Left lobe of liver (tissue), 2 donors: ENCODE measurements at places on chromosomes 12 and 14. TPM values are rescaled to one million over a fixed set of nuclear protein-coding genes. Genes with fewer than 3 reads are reported as not detected.

Gene DIO2
- 0.10 TPM for total RNA-seq

- DNase-seq, result no peak
Observed at GRCh38 chr12:104742551-104743201, 215.4 kb downstream of the SLC41A2 start.

GRCh38 chr14:64705381-64706118 lies 1.3 kb downstream of the PLEKHG3 start:
- peak; percentile 63 for DNase-seq

DNA sequence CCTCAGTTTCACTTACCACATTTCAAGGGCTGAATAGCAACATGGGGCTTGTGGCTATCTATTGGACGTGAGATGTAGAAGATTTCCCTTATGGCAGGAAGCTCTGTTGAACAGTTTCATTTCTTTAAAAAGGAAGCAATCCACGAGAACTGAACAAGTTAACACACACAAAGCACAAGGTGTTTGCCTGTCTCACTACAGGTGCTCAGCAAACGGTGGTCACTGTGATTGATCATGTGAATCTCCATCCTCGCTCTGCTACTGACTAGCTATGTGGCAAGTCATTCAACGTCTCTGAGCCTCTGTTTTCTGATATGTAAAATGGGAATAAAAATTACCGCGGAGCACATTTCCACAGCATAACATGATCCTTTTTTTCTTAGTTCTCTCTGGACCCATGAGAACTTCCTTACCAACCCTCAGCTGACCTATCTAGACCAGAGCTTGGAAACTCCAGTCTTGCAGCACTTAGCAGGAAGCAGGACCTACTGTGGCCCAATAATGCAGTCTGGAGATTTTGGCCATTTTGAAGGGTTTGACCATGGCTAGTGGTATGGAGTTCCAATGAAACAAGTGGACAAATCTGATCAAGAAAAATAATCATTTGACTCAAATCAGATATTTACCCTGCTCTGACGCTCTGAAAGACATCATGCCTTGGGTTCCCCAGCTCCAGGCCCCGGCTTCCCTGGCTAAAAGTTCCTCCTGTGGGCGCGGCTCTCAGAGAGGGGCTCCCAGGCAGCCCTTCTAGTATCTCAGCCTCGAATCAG lies 278.8 kb downstream of the ZFP36L1 start:
- no peak for DNase-seq

Gene CEBPE
- total RNA-seq, result not detected

Gene NANOG
- total RNA-seq, result 0.70 TPM

DNA sequence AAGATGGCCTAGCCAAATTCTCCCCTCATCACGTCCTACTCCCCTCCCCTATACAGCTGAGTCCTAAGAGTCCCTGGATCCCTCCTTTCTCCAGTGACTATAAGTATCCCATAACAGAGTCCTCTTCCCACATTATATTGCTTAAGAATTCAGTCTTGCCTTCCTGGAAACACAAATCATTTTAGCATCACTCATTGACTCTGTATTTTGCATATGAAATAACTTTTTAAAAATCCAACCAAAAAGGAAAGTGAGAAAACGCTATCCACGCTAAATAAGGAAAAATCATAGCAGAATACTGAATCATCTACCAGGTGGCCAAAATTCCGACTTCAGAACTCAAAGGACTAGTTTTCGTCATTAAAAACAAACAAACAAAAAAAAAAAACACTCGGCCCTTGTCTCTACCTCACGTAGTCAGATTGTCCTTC lies 130.2 kb downstream of the GCH1 start:
- no peak for DNase-seq

- no peak for DNase-seq
Observed at GRCh38 chr12:96258104-96258961, 64.2 kb downstream of the ELK3 start.

DNA sequence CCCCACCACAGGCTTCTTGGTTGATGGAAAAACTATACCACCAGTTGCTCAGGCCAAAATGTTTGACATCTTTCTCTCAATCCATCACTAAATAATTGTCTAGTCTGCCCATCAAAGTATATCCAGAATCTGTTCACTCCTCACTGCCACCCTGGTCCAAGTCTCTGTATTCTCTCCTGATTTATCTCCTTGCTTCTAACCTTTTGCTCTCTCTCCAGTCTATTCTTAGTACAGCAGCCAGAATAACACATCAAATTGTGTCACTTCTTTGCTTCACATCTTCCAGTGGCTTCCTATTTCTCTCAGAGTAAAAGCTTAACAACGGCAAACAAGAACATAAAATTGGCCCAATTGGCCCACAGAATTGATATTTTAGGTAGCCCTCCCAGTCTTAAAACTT lies 272.8 kb downstream of the IPO8 start:
- no peak for DNase-seq

Gene CELA1
- total RNA-seq, result not detected

Gene ERG28
- 17.9 TPM for total RNA-seq

- no peak for DNase-seq
Observed at GRCh38 chr14:21406213-21406612, 22.4 kb upstream of the SUPT16H start.

GRCh38 chr14:64717870-64718269 lies 13.6 kb downstream of the PLEKHG3 start:
- DNase-seq, result peak; percentile 66

DNA sequence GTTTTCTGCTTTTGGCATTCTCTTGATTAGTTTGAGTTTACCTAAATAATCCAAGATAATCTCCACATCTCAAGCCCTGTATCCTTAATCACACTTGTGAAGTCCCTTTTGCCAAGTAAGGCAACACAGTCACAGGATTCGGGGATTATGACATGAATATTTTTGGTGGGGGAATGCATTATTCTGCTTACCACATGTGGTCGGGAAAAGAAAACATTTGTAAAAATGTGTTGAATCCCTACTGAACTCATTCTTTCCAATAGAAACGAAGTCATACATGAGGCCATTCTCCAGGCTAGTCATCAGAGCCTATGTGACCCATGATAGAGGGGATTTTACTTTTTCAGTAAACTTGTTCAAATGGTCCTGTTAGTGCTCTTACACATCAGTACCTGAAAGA lies 58.5 kb upstream of the PRICKLE1 start:
- no peak for DNase-seq

GRCh38 chr12:87406926-87407325 lies 622.3 kb downstream of the C12orf50 start:
- no peak for DNase-seq

- peak; percentile 95 for DNase-seq
Observed at GRCh38 chr14:101964297-101965180, at the start of gene DYNC1H1. TSS of gene DYNC1H1 (plus strand) at chr14:101964573. CDS start at chr14:101964692, 119 bp downstream.

Gene CHURC1
- total RNA-seq, result 25.2 TPM

- no peak for DNase-seq
Observed at GRCh38 chr14:89292579-89293313, 124.3 kb downstream of the FOXN3 start.

GRCh38 chr12:93972411-93973208 lies 175.8 kb upstream of the PLXNC1 start:
- DNase-seq, result no peak

DNA sequence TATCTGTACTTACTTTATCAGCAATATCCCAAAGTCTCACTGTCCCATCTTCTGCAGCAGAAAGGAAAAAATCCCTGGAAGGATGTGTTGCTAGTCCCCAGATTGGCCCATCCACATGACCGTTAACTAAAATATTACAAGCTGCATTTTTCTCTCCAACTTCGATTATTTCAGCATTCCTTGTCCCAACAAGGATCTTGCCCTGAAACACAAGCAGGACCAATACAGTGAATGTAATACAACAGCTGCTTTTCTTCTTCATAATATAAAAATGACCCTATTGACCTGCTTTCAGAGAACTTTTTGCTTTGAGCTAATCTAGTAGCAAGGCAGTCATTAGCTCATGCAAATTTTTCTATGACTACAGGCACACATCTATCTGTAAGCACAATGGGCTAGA lies 58.3 kb downstream of the ZC3H14 start:
- DNase-seq, result no peak

DNA sequence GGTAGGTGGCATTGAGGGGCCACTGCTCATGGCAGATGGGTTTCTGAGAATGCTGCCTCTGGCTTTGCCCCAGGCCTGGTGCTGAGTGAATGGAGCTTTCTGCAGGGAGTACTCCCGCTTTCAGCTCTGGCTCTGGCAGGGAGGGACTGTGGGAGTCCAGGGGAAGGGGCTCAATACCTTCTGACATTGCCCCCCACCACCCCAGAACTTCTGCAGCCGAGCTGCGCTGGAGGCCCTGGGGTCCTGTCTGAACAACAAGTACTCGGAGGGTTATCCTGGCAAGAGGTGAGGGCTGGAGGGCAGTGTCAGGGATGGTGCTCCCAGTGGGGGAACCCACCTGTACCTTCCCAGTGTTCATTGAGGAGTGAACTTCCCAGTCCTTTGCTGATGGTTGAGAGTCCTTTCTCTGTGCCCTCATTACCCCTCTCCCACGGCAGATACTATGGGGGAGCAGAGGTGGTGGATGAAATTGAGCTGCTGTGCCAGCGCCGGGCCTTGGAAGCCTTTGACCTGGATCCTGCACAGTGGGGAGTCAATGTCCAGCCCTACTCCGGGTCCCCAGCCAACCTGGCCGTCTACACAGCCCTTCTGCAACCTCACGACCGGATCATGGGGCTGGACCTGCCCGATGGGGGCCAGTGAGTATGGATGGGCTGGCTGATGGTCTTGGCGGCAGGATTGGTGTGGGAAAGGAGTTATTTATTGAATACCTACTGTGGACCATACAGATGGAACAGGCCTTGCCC lies 1.9 kb downstream of the SHMT2 start:
- peak; percentile 86 for DNase-seq

DNA sequence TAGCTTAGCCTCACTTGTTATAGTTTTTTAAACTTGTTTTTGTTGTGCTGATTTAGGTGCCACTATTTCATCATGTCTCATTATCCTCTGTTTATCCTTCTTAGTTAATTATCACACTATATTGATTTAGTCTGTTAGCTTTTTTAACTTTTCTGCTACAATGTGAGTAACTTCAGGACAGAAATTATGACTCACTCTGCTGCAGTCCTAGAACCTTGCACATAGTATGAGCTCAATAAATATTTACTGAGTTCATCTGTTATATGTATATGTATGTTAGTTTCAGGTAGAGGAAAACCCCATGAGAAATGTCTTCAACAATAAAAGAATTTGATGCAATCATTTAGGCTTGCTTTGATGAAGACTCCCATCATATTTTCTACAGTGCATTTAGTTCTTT lies 224.3 kb upstream of the NAV3 start:
- no peak for DNase-seq

Gene FOXN4
- total RNA-seq, result 0.10 TPM
